Tongue (tissue), 3 donors: ENCODE measurements at places on chromosomes 1 and 21. TPM values are rescaled to one million over a fixed set of nuclear protein-coding genes. Genes with fewer than 3 reads are reported as not detected.

GRCh38 chr1:18419113-18419844, 61.5 kb upstream of the KLHDC7A start:
- no peak for DNase-seq

DNA sequence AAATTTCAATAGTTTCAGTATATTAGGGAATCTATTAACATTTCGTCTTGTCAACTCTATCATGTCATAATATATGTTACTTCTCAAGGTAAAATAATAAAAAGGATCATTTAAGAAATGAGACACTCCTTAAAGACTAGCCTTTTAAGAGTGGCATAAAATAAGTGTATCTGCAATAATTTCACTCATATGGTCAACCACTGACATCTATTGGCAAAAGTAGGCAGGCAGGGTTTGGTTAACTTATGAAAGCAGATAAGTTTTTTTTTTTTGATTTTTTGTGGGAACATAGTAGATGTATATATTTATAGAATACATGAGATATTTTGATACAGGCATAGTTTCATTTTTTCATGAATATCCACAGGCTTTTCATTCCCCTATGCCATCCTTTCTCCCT, 5.5 kb upstream of the RGS21 start:
- peak; percentile 59 for DNase-seq

DNA sequence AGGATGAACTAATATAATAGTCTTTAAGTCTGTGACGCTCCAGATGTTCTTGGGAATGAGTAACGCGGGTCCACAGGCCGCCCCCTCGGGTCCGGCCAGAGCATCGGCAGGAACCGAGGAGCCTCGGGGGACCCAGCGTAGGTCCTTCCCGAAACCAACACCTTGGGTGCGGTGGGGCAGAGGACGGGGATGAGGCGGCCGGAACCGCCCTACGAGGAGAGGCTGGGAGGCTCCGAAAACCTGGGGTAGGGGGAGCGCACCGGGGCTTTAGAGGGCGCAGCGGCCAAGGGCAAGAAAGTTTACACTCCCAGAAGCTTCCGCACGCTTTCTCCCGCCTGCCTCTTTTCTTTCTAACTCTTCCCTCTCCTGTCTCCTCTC, 7.1 kb downstream of the DMRTA2 start:
- no peak for DNase-seq

GRCh38 chr1:81978945-81979344, 178.2 kb downstream of the ADGRL2 start:
- DNase-seq: no peak

- DNase-seq: no peak
Measured at GRCh38 chr1:77371396-77371795, 89.6 kb downstream of the AK5 start.

- DNase-seq: peak; percentile 52
Measured at GRCh38 chr1:68725001-68725752, 228.3 kb upstream of the DEPDC1 start.

DNA sequence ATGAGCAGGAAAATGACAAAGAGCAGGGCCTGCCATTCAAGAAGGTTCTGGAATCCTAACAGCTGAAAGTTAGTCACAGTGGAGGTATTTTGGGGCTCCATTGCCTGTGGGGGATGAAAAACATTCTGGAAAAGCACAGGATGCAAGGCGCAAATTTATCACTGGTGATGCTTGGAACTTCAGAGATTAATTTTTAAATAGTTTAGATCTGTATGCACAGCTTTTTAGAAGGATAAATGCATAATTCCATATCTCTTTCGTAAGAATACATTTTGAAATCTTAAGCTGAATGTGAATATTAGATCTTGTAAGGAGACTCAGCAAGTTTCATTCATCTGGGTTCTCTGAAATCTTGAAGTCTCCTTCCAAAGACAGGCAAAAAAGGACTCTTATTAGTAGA, at the start of gene OR11L1:
Gene OR11L1, minus strand, starts transcription at position 101 of the 400 bp plus-strand sequence. Its CDS starts 0 bp downstream, at position 101.
- DNase-seq: no peak

GRCh38 chr1:26863685-26864077, 732 bp downstream of the SFN start:
- DNase-seq: no peak

- no peak for DNase-seq
Measured at GRCh38 chr1:182240085-182240484, 151.5 kb downstream of the GLUL start.

DNA sequence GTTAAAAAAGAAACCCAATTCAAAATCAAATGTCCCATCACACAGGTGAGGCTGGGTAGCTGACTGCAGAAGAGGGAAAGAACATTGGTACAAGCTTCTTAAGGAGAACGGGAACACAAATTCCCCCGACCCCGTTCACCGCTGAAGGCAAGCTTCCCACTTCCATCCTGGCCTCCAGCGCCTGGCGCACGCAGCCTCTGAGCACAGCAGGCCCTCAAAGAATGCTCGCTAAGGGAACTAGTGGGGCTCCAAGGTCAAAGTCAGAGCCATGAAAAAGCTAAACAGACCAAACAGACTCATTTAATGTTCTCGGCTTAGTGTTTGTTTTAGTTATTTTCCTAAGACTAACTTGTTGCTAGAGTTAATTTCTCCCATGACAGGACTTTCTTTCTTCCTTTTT, 63.7 kb downstream of the SIM2 start:
- no peak for DNase-seq

GRCh38 chr1:167185974-167186657, 34.6 kb upstream of the POU2F1 start:
- DNase-seq: no peak

DNA sequence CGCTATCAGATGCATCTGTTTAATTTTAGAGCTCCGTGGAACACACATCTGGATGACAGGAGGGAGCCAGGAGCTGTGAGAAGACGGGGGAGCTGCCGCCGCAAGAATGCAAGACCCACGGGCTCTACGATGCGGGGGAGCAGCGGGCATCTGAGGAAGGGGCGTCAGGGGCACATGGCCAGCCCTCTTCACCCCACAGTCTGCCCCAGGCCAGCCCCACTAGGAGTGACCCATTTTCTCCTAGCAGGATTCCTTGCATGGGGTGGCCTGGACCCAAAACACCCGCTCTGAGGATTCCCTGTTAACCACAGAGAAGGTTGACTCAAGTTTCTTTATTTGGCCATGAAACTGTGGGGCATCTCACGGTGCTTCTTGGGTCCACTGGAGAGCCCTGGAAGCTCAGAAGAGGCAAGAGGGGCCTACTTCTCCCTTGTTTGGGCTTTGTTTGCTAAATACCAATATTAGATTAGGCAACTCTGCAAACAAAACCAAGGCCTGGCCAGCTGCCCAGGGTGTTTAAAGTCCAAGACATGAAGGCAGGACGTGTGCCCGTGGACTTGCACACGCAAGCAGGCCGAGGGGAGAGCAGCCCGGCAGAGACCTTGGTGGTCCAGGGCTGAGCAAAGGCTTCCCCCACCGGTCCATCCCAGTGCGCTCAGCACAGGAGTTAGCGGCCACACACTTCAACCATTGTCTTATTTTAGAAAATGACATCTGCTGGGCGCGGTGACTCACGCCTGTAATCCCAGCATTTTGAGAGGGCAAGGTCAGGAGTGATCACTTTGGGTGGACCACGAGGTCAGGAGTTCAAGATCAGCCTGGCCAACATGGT, 89.8 kb downstream of the DHRS3 start:
- DNase-seq: no peak

DNA sequence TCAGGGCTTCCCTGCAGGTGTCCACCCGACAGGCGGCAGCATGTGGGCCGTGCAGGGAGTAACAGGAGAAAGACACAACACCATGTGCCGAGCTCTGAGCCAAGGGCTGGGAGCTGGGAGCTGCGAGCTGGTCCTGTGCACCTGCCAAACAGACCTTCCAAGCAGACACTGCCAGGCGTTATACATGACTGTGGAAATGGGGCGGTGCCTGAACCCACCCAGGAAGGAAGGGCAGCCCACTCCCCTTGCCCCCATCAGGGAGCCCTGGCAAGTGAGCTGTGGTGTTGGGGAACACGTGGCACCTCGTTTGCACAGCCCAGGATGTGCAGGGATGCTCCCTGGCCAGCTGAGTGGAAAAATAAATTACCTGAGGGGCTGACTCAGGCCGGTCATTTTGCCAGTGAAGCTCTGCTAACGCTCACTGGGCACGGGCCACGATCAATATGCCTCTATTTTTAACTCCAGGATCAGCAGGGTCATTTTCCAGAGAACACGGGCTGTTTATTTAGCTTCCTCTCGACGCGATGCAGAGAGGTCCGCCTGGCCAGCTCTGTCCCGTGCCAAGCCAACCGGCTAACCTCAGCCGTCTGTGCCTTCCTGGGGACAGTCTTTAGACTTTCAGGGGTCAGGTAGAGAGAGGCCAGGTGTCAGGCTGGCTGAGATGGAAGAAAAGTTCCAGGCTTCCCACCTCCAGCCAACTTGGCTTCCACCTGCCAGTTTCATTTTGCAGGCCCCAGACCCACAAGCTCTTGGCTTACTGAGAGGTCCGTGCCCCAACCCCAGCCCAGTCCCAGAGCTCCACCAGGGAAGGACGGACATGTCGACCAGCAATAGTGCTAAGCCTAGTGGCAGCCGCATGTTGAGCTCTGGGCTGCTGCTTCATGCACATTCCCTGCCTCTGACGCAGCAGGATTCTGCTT, 196.7 kb upstream of the VAMP3 start:
- DNase-seq: peak; percentile 68

GRCh38 chr1:34113362-34113761, 51.7 kb downstream of the CSMD2 start:
- DNase-seq: no peak

DNA sequence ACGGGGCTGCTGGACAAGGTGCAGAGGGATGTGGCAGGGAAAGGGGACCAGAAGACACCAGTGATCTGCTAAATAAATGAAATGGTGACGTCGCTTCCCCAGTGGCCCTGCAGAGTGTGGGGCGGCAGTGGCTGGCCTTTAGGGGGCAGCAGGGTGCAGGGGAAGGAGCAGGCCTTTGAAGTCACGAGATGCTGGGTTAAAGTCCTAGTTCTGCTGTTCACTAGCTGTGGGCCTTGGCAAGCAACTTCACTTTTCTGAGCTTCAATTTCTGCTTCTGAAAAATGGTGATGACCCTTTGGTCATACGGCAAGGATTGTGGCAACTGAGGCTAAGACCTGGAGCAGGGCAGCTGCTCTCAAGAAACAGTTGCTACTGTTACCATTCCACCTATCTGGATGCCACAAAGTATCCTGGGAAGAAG, 9.2 kb upstream of the GALE start:
- peak; percentile 43 for DNase-seq

DNA sequence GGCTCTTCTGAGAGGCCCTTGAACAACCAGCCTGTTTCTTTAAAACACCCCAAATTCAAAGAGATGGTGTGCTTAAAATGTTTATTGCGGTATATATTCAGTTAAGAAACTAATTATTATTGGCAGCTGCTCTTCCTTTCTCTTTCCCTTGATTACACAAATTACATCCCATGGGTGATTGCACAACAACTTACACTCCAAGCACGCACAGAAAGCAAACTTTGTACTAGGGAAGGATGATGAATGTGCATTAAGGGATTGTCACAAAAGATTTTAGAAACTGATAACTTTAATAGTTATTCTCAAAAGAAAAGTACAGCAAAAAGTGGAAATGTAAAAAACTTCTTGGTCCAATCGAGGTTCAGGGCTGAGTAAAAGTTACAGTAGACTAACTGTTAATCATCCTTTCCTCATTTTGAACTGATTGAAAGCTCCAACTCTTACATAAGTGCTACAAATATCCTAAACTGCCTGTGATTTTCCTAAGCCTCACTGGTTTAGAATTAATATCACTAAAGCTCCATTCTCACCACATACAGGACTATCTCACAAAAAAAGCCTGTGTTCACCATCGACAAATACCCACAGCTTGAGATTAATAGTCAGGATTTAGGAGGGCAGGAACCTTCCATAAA, 153.4 kb downstream of the TTLL7 start:
- no peak for DNase-seq

DNA sequence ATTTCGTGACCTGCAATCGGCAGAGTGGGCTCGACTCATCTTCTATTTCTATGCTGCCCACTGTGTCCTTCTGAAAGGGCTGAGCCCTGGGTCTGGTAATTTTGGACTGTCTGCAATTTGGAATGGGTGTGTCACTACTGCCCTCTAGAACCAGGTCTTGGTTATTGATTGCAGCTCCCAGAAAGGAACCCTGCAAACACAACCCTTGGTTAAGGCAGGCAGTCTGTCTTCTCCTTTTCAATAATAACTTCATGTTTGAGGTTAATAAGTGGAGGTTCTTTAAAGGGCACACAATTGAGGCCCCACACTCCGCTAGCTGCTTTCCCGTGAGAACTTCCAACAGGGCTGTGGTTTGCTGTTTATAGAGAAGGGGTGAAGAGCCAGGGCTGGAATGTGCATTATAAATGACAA, 79.9 kb upstream of the LYST start:
- DNase-seq: no peak

DNA sequence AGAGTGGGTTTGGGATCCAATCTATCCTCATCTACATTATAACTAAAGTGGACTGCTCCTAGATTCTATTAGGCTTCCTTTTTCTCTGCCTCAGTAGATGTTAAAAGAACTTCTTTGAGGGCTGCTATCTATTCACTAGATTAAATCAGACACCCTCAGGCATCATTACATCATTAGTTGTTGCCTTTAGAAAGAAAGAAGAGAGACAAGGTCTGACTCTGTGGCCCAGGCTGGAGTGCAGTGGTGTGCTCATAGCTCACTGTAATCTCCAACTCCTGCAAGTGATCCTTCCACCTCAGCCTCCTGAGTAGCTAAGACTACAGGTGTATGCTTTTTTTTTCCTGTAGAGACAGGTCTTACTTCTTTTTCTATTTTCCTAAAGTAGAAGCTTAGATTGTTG, 71.1 kb upstream of the EXO1 start:
- no peak for DNase-seq

DNA sequence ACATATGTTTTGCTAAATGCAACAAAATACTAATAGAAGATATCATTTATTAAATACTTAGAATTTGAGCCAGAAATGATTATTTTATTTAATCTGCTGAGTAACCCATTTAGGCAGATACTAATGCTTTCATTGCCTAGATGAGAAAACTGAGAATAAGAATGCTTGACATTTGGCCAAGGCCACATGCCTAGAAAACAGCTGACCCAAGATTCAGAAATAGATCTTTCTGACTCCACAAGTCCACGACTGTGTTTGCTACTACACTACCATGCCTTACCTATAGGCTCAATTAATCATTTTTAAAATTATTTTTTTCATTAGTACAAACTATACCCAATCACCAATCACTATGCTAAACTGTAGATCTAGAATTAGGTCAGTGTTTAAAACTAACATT, 129.7 kb downstream of the ATP1B1 start:
- DNase-seq: peak; percentile 37

DNA sequence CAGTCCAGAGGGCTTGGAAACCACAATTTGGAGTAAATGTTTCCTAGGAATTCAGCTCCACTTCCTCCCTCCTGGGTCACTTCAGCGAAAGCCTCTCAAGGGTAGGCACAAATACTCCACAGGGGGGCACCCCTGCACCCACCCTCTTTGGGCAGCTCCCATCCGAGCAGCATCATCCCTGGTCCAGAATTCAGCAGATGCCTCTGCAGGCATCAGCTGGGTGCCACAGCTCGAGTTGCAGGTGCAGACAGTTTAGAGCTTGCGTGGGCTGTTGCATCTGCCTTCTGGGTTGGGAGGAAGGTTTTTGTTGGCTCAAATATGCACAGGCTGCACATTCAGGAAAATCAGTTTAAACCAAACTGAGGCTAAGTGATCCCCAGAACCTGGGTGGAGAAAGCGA, 25.0 kb downstream of the KANK4 start:
- DNase-seq: no peak

SPRR1A gene
- not detected for total RNA-seq

LMO4 gene
- total RNA-seq: 69.2 TPM

S100B gene
- total RNA-seq: 75.2 TPM

MORC3 gene
- 84.5 TPM for total RNA-seq

IGSF9 gene
- 8.7 TPM for total RNA-seq

TRAF5 gene
- 24.0 TPM for total RNA-seq

FCRL5 gene
- 0.10 TPM for total RNA-seq

CTSE gene
- 0.10 TPM for total RNA-seq

PODN gene
- 17.1 TPM for total RNA-seq
